ENCODE measurements at places on chromosomes 2 and 18.
A peak's percentile ranks its signal among the peaks of the same experiment; 100 is the strongest.

- no peak for DNase-seq
Measured at GRCh38 chr2:232731470-232731869, 34.3 kb downstream of the GIGYF2 start.

DNA sequence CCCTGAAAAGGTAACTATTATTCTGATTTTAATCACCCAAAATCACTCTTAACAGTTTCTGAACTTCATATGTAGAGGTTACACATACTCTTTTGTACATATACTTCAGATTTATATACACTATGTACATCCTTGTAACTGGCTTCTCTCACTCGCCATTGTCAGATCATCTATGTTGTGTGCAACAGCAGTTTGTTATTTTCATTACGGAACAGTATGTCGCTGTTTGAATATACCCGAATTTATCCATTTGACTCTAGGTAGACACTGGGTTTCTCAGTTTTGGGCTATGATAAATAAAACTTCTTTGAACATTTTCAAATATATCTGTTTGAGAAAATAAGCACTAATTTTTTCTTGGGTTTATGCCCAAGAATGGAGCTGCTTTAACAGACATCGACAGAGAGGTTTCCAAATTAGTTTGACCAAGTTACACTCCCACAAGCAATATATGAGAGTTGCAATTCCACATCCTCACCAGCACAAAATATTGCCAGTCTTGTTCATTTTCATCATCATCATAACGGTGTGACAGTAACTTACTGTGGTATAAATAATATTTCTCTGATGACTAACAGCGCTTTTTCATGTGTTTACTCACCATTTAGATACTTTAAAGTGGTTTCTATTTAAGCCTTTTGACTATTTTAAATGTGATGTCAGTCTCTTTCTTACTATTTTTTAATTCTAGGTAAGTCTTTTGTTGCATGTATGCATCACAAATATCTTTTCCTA is 80.9 kb downstream of the SMC6 start:
- peak; percentile 57 for DNase-seq

- DNase-seq: no peak
Measured at GRCh38 chr2:147076634-147077033, 768.2 kb upstream of the ACVR2A start.

- DNase-seq: peak; percentile 7
Measured at GRCh38 chr2:208013285-208014178, 11.8 kb downstream of the PLEKHM3 start.

- DNase-seq: no peak
Measured at GRCh38 chr2:33528441-33528950, 52.0 kb downstream of the RASGRP3 start.

GRCh38 chr2:223880796-223881195 is 43.4 kb upstream of the AP1S3 start:
- no peak for DNase-seq

DNA sequence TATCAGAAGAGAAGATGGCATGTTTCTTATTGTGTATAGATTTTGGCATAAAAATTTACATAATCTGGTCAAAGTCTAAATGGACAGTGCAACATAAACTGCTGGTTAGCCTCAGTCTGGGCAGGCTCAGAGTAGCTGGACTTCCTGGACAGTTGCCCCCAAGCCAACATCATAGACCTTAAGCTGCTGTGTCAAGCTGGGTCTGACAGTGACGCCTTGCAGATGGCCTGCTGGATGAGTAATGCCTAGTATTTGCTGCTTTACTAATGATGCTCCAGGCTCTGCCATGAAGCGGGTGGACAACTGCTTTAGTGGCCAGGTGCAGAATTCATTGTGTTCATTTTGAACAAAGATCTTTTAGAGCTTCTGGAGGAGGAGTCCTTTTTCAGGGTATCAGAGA is 603.7 kb upstream of the ZEB2 start:
- DNase-seq: no peak

- DNase-seq: no peak
Measured at GRCh38 chr2:102852867-102853266, 91.0 kb downstream of the TMEM182 start.

- DNase-seq: peak; percentile 28
Measured at GRCh38 chr2:227325839-227326195, 766 bp downstream of the MFF start.

GRCh38 chr2:100367163-100367562 is 44.9 kb upstream of the LONRF2 start:
- DNase-seq: no peak

GRCh38 chr2:105618351-105618659 is 126.4 kb upstream of the NCK2 start:
- DNase-seq: no peak

DNA sequence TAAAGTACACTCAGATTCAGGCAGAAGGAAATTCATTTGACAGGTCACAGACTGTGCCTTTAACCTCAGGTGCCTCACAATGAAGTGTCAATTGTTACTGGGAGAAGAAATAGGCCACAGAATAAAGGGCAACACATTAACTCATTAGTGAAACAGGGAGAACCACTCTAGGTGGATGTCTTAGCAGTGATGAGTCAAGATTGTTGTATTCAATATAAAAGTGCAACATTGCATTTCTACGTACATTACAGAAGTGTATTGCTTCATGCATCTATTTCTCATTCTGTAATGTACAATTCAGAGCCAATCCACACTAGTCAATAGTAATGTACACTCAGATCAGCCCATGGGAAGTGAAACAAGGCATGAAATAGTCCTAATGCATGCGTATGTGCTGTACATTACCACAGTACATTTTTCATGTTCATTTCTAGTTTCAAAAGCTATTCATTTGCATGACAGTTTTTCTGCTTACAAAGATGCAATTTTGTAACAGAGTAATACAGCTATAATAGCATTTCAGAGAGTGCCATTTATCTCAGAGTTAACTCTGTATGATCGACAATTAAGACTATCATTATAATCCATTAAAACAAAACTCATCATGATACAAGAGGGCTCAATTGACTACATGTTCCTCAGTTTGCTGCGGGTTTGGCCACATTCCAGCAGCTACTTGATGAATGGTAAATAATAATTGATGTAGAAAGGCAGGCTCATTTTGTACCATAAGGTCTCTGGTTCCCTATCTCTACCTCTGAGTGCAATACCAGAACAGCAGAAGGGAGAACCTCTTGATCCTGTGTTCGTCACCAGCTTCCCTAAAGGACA is 12.2 kb upstream of the ARL5A start:
- DNase-seq: no peak

DNA sequence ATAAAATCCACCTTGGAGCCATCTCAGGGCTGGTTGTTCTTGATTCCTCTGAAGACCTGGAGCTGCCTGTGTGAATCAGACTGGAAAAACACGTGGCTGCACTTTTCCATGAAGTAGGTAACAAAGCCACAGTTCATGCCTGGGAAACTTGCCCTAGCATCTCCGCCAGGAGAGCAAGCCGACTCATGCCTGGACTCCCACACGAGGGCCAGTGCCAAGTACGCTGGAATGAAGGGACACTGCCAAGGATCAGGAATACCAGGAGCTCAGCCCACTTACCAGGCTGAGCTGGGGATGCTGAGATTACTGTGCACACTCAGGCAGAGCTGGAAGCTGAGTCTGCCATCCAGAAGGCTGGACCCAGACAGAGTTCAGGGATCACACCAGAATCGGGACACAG is 10.9 kb upstream of the FHL2 start:
- no peak for DNase-seq

DNA sequence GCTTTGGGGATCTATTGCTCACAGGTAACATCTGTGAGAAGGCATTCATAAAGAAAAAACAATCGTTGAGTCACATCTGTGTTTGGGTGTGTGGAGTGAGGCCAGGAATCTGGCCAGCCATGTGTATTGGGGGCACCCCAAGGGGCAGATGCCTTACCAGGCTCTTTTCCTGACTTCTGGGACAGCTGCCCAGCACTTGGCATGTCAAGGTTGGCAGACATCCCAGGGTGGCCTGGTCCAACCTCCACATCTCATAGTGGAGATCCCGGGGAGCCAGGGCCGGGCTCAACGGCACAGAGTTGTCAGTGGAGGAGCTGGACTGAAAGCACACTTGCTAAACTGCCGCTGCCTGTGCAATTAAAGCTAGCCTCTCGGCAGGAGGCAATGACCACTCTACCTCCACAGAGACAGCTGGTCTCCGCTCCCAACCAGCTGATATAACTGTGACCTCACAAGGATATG is 75.3 kb upstream of the MGAT4A start:
- DNase-seq: no peak

DNA sequence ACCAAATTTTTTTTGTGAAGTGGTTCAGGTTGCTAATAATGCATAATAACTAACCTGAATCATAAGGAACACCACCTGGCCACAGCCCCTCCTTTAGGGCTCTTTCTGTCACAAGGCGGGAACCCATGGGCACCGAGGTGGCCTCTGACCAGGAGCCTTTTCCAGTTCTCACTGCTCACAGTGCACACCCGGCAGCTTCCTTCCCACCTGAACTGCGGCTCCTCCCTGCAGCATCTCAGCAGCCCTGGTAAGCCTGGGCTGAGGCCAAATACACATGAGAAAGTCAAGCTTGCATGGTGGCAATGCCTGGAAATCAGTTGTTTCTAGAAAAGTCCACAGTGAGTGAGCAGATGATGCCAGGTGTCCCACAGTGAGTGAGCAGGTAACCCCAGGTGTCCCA is 77.6 kb upstream of the SNTG2 start:
- DNase-seq: no peak

- no peak for DNase-seq
Measured at GRCh38 chr18:76233876-76234675, 261.0 kb downstream of the ZNF516 start.

DNA sequence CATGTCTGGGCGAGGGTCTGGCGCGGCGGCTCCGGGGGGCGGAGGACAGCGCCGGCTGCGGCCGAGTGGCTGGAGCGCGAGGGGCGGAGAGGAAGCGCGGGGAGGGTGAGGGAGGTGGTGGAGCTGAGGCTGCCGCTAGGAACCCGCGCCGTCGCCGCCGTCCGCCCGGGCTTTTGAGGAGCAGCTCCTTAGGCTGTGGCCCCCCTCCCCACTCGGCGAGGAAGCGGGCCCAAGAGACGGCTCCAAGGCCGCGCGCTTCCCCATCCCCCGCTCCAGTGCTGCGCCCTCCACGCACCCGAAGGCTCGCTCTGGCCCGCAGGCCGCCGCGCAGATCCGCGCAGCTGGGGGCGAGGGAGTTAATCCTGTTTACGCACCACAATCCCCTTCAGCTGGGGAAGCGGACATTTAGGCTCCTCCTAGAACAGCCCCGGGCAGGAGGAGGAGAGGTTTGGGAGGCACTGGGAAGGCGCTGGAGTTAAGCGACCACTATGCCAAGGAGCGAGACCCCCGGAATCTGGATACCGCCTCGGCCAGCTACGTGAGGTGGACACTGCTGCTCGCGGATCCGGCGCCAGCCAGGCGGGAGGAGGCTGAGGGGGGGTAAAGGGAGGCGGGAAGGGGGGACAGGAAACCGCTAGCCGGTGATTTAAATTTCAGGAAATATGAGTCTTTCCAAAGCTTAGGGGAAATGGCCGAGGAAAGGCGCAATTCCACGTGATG is at the start of gene CNRIP1:
Gene CNRIP1, minus strand, starts transcription at position 552 of the 720 bp plus-strand sequence. Its CDS starts 549 bp downstream, at position 3.
- peak; percentile 82 for DNase-seq

GRCh38 chr2:8614646-8615045 is 67.2 kb upstream of the ID2 start:
- no peak for DNase-seq

GRCh38 chr2:158138255-158138654 is 36.6 kb downstream of the UPP2 start:
- no peak for DNase-seq

DNA sequence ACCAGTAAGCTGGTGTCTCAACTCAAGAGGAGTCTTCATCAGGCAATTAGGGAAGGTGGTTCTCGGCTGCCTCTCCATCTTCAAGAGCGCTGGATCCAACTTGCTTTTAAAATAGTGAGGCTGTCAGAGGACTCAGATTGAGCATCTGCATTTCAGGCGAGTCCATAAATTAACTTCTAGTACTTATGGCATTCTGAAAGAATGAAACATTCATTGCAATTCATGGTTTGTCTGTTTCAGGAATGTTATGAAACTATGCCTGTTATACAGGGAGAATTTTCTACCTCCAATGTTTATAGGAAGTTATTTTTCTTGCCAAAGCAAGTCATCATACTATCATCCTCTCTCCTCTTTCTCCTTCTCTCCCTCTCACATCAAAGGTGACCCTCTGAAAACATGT is 883.2 kb downstream of the SLC4A3 start:
- DNase-seq: peak; percentile 16

- no peak for DNase-seq
Measured at GRCh38 chr18:62919109-62919838, 203.9 kb downstream of the PHLPP1 start.

DNA sequence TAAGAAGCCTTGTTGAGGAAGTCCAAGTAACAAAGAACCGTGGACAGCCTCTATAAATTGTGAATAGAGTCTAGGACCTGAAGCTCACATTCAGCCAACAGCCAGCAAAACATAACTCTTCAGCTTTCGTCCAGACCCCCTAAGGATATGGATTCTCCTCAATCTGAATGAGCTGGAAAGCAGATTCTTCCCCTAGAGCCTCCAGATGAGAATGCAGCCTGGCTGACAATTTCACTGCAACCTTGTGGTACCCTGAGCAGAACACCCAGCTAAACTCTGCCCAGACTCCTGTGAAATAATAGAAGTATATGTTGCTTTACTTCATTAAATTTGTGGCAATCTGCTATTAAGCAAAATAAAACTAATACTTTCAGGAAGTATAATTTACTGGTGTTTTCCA is 483.5 kb upstream of the SLC8A1 start:
- DNase-seq: no peak

GRCh38 chr18:59848002-59848401 is 51.8 kb upstream of the PMAIP1 start:
- no peak for DNase-seq

- no peak for DNase-seq
Measured at GRCh38 chr2:190809876-190810525, 70.6 kb upstream of the GLS start.

DNA sequence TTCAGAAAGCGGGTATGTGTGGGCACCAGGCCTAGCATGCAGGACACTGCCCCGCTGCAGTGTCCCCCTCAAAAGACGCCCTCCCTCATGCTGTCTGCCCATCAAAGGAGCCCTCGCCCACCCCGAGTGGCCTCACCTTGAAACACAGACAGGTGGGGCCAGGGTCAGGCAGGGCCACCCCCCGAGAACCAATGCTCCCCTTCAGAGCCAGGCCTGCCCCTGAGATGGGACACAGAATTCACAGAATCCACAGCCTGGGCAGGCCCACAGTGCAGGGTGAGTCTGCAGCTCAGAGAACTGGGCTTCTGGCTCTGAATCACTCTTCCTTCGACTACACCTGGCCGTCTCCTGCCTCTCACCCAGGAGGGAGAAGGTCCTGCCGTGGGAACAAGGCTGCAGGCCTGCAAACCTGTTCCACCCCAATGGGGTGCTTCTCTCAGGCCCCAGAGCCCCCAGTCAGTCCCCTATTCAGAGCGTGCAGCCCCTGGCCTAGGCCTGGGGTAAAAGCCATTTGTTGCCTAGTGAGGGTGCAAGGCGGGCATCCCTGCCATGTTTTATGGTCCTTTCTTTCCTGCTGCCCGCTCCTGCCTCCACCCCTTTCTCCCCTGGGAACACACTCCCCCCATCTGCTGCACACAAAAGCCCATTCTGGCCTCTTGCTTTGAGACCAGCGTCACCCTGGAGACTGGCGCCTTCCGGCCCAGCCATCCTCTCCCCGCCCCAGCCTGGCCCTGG is 11.3 kb upstream of the ARHGEF4 start:
- DNase-seq: no peak

DNA sequence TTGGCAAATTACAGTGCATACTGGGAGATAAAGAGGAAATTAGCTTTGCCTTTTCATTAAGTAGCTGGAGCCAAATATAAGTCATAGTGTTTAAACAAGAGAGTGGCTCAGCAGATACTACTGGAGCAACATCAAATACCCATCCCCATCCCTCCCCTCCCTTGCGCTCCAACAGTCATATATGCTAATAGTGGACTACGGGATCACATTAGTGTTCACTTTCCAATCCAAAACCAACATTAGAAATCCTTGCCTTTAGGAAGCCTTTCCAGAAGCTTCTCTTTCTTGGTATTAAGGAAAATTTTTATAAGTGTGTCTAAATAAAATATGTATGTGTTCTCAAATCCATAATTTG is 1669.3 kb downstream of the SUCLG1 start:
- no peak for DNase-seq

Measured in SW 1271 (cell line).